ENCODE measurements at places on chromosomes 5 and 9.

GRCh38 chr5:142023836-142024235 lies 11.0 kb upstream of the GNPDA1 start:
- no peak for DNase-seq

GRCh38 chr9:99457981-99458380 lies 235.9 kb downstream of the SEC61B start:
- no peak for DNase-seq

DNA sequence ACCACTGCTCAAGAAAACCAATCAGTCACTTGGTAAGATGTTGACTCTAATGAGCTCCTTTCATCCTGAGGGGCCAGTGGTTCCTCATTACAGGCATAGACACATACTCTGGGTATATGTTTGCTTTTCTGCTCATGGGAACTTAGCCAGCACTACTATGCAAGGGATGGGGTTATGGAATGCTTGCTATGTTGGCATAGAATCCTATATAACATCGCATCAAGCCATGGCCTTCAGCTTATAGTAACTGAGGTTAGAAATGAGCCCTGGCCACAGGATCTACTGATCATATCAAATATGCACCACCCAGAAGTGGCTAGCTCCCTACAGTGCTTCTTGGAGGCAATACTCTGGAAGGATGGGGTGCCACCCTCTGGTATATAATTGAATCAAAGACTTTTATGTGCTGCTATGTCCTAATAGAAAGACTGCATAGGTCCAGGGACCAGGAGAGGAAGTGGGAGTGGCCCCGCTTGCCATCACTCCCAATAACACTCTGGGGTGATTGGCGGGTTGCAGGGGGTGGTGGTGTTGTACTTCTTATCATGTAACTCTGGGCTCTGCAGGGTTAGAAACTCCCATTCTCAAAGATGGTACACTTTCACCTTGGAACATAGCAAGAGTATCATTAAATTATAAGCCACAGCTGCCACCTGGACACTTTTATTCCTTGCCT lies 70.3 kb downstream of the ZNF366 start:
- no peak for DNase-seq

GRCh38 chr5:97111616-97112015 lies 30.8 kb downstream of the LIX1 start:
- no peak for DNase-seq

- no peak for DNase-seq
These were observed 140.8 kb downstream of the FGF1 start for GRCh38 chr5:142544946-142545649.

GRCh38 chr9:27109621-27110020 lies 596 bp downstream of the TEK start:
- no peak for DNase-seq

DNA sequence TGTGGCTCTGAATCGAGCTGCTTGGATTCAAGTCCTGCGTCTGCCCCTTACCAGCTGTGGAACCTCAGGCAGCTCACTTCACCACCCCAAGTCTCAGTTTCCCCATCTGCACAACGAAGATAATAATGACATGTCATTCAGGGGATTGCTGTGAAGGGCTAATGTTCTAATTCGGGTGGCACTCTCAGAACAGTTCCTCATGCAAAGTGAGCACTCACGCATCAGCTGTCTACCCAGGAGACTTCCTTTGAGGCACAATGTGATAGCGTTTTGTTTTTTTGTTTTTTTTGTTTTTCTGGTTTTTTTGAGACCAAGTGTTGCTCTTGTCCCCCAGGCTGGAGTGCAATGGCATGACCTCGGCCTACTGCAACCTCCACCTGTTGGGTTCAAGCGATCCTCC lies 56.4 kb downstream of the NTNG2 start:
- DNase-seq, result no peak

- DNase-seq, result no peak
These were observed 928.4 kb upstream of the WWC1 start for GRCh38 chr5:167363065-167363464.

GRCh38 chr5:53971551-53971950 lies 338.8 kb downstream of the ARL15 start:
- DNase-seq, result no peak

- no peak for DNase-seq
These were observed 108.8 kb downstream of the PRKACG start for GRCh38 chr9:68905129-68905528.

GRCh38 chr5:87770016-87770570 lies 357.4 kb upstream of the CCNH start:
- DNase-seq, result no peak

DNA sequence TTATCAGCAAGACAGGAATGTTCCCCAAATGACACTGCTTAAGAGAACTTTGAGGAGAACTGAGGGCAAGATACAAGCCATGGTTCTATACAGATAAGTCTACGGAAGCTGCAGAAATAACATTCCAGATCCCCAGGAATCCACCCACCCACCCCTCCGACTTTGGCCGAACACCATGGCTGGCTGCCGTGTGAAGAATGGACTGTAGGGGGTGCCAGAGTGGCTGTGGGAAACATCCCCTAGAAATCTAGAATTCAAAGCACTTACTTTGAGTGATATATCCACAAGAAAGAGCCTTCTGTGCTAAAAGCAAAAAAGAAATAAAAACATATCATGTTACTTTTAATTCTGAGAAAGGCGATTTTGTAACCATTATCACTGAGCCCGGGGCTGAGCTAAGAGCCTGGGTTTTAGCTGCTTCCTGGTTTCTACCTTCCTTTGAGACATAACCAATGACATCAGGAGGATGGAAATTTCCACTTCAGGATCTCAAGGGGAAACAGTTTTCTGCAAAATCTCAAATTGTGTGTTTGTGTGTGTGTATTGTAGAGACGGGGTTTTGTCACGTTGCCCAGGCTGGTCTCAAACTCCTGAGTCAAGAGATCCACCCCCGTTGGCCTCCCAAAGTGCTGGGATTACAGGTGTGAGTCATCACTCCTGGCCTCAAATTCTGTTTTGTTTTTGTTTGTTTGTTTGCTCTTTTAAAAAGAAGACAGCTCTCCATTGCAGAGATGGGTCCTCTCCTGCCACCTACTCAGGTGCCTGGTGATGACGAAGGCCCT lies 36.4 kb downstream of the GGTA1 start:
- peak; percentile 12 for DNase-seq

GRCh38 chr5:142110046-142110531 lies 1.5 kb downstream of the NDFIP1 start:
- DNase-seq, result peak; percentile 75

DNA sequence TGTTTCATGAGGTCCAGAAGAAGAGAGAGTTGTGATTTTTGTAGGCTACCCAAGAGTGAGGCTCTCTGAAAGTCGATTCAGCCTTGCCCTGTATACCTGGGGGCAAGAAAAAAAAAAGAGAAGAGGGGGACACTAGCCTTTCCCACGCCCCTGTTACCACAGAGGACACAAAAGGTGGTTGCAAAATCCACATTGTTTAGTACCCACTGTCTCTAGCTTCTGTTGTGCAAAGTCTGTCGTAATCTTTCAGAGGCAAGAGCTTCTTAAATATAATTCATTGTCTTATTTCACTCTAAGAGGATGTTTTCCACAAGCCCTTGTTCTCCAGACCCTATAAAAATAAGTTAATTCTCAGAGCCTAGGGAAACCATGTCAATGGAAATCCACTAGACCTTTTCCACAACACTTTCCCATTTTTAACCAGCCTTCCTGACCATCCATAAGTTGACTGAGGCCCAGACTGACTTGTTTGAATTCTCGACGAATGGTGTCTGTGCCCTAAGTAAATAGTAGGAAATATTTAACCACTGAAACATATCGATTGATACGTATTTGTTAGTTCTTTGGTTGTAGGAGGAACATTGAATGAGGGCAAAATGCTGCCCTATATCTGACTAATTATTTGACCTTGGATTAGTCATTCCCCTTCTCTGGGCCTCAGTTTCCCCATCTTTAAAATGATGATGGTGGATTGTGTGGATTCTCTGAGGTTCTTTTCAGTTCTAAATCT lies 182.7 kb downstream of the PAPPA start:
- DNase-seq, result no peak

- no peak for DNase-seq
These were observed 142.1 kb downstream of the GPBP1 start for GRCh38 chr5:57315941-57316340.

- no peak for DNase-seq
These were observed 68.2 kb upstream of the MINAR2 start for GRCh38 chr5:129679671-129680070.

DNA sequence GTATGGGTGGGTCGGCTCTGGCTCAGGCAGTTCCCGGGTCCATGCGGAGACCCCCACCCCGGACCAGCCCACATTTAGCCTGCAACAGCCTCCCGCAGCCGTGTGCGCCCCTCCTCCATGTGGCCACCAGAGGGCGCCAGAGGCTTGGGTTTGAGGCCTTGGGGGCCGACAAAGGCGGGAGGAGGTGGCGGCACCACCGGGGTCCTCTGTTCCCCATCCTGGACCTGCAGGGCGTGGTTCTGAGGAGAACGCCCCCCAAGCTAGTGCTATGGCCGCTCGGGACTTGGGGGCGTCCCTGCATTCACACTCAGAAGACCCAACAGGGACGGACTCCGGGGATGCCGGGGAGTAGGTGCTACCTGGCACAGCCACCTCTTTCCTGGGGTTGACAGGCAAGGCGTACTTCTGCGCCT lies 16.5 kb downstream of the ASS1 start:
- peak; percentile 65 for DNase-seq
